ENCODE measurements at places on chromosomes 4 and X.

- no peak for DNase-seq
Measured at GRCh38 chr4:183995570-183995969, 90.5 kb downstream of the STOX2 start.

- no peak for DNase-seq
Measured at GRCh38 chr4:148716431-148717052, 274.3 kb upstream of the NR3C2 start.

DNA sequence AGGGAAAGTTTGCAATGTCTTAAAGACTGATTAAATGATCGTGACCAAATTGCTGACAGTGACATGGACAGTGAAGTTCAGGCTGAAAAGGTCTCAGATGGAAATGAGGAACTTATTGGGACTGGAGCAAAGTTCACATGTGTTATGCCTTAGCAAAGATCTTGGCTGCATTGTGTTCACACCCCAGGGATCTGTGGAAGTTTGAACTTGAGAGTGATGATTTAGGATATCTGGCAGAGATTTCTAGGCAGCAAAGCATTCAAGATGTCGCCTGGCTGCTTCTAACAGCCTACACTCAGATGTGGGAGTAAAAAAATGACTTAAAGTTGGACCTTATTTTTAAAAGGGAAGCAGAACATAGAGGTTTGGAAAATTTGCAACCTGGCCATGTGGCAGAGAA lies 21.4 kb downstream of the SCARB2 start:
- DNase-seq: no peak

GRCh38 chr4:25063116-25063515 lies 32.4 kb upstream of the LGI2 start:
- DNase-seq: no peak

GRCh38 chr4:1239950-1240307 lies 9.0 kb downstream of the CTBP1 start:
- DNase-seq: no peak

DNA sequence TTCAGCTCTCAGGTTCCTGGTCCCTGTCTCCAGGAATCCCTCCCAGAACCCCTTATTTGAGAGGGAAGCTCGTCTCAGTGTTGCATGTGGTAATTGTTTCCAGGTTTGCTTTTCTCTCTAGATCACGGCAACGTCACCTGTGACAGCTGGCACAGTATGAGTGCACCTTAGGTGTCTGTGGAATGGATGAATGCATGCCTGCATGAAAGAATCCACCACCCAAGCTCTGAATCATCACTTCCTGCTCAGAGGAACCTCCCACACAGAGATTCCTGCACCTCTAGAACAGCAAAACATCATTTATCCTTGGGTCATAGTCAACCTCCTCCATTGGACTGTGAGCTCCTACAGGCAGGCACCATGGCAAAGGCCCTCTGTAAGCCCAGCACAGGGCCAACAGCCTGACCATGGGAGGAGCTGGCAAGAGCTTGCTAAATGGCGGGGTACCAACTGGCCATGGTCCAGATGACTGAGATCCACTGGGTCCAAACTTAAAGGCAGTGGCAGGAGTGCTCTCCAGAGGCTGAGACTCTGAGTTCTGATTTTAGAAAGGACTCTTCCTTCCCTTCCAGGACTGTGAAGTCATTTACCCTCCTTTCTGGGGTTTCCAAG lies 116.2 kb downstream of the SLC2A9 start:
- DNase-seq: no peak

DNA sequence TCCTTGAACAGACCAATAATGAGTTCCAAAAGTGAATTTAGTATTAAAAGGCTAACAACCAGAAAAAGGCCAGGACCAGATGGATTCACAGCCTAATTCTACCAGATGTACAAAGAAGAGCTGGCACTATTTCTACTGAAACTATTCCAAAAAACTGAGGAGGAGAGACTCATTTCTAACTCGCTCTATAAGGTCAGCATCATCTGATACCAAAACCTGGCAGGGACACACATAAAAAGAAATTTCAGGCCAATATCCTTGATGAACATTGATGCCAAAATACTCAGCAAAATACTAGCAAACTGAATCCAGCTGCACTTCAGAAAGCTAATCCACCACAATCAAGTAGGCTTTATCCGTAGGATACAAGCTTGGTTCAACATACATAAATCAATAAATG lies 35.8 kb upstream of the USP46 start:
- no peak for DNase-seq

DNA sequence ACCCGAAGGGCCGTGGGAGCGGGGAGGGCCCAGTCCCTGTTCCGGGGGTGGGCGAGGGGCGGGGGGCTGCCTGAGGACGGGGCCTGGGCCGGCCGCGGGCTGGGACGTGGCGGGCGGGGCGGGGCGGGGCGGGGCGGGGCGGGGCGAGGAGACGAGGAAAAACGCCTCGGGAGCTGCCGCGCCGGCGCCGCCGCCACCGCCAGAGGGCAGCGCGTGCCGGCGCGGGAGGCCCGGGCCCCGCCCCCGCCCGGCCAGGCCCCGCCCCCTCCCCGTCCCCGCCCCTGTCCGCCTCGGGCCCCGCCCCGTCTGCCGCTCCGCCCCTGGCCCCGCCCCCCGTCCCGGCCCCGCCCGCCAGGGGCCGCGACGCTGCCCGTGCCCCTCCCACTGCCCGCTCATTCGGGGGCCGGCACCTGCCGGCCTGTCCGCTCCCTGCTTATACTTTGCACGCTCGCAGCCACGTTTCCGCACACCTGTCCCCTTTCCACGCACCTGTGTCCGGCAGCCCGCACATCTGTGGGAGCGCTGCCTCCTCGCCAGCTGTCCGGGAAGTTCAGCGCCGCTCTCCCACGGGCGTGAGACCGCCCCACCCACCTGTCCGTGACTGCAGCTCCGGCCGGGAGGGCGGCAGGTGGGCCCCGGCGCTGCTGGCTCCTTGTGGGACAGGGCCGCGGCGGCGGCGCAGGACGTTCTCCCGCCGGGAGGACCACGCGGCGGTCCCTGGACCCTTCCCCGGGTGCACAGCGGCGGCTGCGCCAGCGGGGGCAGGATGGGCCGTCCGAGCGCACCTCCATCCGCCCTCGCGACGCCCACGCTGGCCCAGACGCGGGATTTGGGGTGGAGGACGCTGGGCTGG lies 1.7 kb upstream of the FGFRL1 start:
- peak; percentile 76 for DNase-seq

GRCh38 chrX:10534611-10535010 lies 85.8 kb downstream of the MID1 start:
- DNase-seq: no peak

- no peak for DNase-seq
Measured at GRCh38 chrX:152893980-152894610, 3.8 kb upstream of the ZNF185 start.

DNA sequence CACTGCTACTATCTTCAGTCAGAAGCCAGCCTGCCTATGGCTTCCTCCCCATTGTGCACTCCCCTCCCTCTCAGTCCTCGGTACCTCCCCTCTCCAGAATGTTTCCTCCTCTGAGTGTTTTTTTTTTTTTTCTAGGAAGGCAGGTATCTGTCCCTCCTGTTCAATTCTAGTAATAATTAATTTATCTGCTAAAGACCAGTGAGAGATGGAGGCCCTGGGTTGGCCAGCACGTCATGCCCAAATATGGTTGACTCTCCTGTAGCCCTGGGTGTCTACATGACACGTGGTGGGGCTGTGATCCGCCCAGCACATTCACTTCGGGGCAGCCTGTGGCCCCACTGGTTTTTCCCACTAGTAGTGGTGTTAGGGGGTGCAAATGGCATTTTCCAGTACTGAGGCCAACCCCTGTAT lies 1.8 kb downstream of the FLNA start:
- DNase-seq: no peak

DNA sequence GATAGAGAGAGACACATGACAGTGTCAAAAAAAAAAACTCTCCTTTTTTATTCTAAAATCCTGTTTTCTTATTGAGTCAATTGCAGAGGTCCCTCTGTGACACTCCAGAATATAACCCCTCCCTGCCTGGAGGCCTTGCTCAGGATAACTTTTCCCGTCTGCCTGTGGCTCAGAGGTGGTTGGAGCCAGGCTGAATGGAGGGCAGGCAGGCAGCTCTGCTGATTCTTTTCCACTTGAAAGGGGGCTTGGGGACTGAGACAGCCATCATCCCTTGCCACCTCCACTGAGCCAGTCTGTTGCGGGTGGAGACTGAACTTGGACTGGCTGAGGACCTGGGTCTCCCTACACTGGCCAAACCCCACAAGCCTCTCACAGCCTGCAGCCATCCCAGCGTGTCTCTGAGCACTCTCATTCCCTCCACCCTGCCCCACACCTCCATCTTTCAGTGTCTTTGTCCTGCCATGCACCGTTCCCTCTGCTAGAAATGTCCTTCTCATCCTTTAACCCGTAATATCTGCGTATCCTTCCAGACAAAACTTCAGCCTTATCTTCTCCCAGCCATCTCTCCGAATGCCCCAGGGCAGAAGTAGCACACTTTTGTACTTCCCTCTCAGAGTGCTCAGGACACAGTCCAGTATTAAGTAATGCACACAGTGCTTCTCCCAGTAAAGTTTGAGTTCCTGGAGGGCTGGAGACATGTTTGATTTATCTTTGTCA lies 139.9 kb downstream of the CHIC2 start:
- no peak for DNase-seq

DNA sequence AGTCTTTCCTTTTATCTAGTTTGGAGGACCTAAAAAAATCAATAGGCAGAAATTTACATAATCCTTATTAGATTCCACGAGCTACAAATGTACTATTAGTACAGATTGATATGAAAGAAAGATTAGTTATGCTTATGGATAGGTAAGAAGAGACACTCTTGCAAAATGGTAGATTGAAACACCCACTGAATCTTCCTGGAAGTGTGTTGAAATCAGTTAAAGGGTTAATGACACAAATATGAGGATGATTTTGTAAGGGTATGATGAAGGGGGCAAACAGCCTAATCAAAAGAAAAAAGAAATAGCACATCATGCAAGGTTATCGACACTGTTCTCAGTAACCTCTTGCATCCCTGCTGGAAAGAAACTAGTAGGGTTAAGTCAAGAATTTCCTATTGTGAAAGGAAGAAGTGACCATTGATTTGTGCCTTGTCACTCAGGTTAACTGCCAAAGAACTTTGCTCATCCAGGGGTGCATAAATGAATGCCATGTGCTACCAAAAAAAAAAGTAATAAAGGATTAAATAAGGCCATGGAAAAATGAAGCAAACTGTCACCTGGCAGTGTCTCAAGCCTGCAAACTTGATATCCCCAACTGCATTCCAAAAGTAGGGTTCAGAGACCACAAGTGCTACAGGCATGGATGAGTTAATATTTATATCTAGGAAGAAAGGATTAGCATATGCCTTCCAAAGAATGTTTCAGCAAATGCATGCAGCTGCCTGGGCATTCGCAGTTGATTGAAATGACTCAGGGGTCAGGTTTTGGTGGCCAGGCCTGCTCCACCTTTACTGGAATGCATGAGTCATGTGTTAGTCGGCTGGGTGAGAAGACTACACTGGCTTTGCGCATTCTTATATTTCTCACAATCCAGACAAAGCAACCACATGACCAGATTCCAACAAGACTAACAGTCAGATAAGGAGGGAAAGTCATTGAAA lies 78.3 kb upstream of the ATXN3L start:
- DNase-seq: no peak

GRCh38 chrX:17440258-17440657 lies 65.3 kb downstream of the NHS start:
- DNase-seq: no peak

DNA sequence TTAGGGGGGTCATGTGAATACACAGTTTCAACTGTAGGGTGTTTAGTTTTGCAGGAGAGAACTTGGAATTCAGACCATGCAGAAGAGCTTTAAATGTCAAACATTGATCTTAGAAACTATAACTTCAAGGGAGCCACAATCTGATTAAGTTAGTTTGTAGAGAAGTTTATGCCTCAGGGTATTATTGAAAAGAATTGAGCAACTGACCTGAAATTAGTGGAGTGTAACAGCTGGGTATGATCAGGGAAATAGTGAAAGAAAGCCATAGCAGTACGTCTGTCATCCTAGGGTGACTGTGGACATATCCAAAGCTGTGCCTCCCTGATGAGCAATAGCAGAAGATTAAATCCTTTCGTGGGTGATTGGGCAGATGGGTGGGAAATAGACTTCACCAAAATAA lies 63.8 kb downstream of the FAM47B start:
- DNase-seq: no peak

- no peak for DNase-seq
Measured at GRCh38 chr4:173318648-173319211, 15.4 kb downstream of the HMGB2 start.

- DNase-seq: no peak
Measured at GRCh38 chr4:55500072-55500471, 46.6 kb downstream of the CLOCK start.

DNA sequence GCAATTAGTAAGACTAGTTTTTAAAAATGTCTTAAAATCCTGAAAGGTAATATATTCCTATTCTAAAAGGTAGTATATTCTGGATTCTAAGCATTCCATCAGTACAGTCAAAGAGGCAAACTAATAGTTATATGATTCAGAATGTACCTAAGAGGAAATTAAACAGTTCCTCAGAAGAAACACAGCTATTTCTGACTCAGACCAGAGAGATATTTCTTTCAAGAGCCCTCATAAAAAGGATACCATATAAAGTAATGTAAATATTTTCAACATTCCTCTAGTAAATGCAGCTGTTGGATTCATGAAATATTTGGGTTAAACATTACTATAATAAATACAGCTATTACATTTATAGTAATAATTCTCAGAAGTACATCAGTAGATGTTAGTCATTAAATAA lies 358.3 kb downstream of the MAGEB5 start:
- DNase-seq: no peak

- DNase-seq: no peak
Measured at GRCh38 chr4:143071351-143071750, 113.4 kb upstream of the USP38 start.

GRCh38 chr4:114226968-114227760 lies 247.7 kb upstream of the ARSJ start:
- DNase-seq: no peak

DNA sequence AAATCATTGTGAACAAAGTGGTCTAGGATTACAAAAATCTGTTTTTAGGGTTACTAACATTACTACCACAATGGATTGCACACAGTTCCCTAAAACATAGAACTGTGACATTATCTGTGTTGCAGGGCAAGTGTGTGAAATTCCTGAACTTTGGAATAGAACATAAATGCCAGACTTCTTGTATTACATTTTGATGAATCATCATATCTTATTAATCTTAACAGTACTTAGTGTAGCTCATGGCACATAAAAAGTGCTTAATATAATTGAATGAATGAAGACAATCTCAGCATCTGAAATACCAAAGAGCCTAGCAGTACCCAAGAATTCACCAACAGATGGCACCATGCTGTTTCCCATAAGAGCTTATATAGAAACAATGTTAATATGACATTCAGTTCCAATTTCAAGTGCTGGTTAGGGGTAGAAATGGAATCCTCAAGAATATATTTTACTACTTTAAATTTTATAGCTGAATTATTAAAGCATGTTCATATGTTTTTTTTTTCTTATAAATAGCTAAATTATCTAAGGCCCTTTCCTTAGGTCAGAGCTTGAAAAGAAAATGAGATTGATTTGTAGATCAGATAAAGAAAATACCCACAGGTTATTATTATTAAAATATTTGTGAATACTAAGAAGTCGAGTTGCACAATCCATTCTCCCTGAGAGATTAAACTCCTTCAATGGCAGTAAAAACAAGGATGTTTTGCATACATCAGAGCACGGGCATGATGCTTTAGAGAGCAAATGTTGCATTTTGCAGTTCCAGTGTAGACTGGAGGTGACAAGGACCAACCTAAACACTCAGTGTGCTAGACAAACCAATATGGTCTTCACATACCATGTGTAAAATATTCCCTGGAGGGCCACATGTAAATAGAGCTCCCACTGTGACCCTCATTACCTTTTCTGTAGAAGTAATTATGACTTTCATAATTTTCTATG lies 25.7 kb upstream of the SHISA3 start:
- DNase-seq: no peak

- no peak for DNase-seq
Measured at GRCh38 chrX:68098431-68098830, 334.9 kb downstream of the OPHN1 start.

- no peak for DNase-seq
Measured at GRCh38 chr4:133136833-133137232, 12.3 kb upstream of the PCDH10 start.
